ENCODE measurements at places on chromosomes 7 and 10. TPM values are rescaled to one million over a fixed set of nuclear protein-coding genes. Genes with fewer than 3 reads are reported as not detected.

CAMK2B gene
- polyA plus RNA-seq = 22.9 TPM

DNA sequence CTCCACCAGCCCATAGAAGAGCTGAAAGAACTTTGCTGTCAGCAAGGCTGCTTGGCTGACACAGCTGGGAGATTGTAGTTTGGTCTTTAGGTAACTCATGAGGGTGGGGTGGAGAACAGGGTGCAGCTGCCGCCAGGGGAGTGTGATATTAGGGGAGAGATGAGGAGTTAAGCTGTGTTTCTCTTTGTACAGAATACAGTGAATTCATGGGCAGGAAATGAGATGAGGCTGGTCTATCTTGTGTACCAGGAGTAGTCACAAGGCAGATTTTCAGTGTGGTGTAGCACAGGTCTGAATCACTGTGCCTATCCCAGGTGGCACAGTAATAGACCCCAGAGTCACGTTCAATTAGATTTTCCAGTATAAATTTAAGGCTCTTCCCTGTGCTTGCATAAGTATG, 56.6 kb upstream of the TARP start:
- no peak for DNase-seq

TAS2R5 gene
- polyA plus RNA-seq = 2.4 TPM

CALHM1 gene
- polyA plus RNA-seq = 0.04 TPM

EPHA1 gene
- 6.0 TPM for polyA plus RNA-seq

LIMK1 gene
- polyA plus RNA-seq = 13.9 TPM

WEE2 gene
- 0.09 TPM for polyA plus RNA-seq

GRCh38 chr7:157468221-157469111, 131.7 kb downstream of the DNAJB6 start:
- no peak for DNase-seq

HOXA6 gene
- 8.7 TPM for polyA plus RNA-seq

DNA sequence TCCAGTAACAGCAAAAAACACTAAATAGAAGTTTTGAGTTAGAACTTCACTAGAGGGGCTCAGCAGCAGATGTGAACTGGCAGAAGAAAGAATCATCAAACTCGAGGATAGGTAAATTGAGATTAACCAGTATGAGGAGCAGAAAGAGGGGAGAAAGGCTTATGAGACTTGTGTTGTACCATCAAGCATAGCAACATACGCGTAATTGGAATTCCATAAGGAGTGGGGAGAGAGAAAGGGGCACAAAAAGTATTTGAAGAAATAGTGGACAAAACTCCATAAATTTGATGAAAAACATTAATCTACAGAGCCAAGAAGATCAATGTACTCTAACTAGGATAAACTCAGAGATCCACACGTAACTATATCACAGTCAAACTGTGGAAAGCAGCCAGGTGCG, 48.3 kb downstream of the RBAK start:
- DNase-seq = no peak

DNA sequence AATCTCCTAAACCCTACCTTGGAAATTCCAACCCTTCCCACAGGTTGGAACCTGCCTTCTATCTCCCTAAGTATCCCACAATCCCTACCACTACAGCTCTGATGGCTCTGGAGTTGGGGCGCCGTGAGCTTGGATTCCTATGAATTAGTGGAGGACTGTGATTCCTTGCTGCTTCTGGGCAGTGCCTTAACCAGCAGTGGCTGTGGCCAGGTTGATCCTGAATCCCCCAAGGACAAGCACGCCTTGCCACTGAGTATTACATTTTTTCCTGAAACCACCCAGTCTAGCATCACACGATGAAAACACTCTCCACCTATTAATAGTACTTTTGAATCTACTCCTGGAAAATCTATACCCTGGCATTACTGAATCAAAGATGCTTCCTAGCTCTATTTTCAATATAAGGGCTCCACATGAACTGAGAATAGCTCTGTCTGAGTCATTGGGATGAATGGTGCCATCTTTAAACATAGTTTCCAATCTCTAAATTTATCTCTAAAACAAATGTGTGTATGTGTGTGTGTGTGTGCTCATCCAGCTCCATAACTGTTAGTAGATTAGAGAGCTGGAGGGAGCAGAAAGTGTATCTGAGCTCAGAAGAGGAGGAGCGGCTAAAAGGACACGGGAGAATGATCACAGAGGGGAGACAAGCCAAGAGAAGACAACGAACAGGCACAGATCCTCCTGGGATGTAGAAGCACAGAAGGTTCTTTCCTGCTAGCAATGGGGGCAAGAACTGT, 11.9 kb upstream of the INPP5F start:
- DNase-seq = peak; percentile 6
